Skin of body (tissue), 3 donors: ENCODE measurements at places on chromosomes 2 and 18. TPM values are rescaled to one million over a fixed set of nuclear protein-coding genes. Genes with fewer than 3 reads are reported as not detected.

POTEE gene
- not detected for total RNA-seq

HOXD12 gene
- total RNA-seq: not detected

MALL gene
- 7.1 TPM for total RNA-seq

PLEKHM3 gene
- total RNA-seq: 16.3 TPM

TRAPPC8 gene
- total RNA-seq: 70.1 TPM

OTOS gene
- not detected for total RNA-seq

CACNB4 gene
- 16.3 TPM for total RNA-seq

DTNB gene
- 9.2 TPM for total RNA-seq

DYNAP gene
- 0.10 TPM for total RNA-seq

ARHGAP25 gene
- total RNA-seq: 5.8 TPM

SERPINB3 gene
- 49.5 TPM for total RNA-seq

EML4 gene
- total RNA-seq: 54.7 TPM

TTN gene
- total RNA-seq: 385 TPM

NCOA1 gene
- total RNA-seq: 77.2 TPM

ANKRD62 gene
- total RNA-seq: not detected
